ENCODE measurements at places on chromosomes 4 and X.

GRCh38 chr4:98662626-98663225, 4.3 kb upstream of the TSPAN5 start:
- DNase-seq, result no peak

- no peak for DNase-seq
Observed at GRCh38 chr4:6086846-6087245, 68.6 kb upstream of the C4orf50 start.

GRCh38 chr4:36152735-36153134, 91.6 kb downstream of the ARAP2 start:
- DNase-seq, result no peak

- no peak for DNase-seq
Observed at GRCh38 chr4:142631836-142632235, 214.3 kb downstream of the INPP4B start.

DNA sequence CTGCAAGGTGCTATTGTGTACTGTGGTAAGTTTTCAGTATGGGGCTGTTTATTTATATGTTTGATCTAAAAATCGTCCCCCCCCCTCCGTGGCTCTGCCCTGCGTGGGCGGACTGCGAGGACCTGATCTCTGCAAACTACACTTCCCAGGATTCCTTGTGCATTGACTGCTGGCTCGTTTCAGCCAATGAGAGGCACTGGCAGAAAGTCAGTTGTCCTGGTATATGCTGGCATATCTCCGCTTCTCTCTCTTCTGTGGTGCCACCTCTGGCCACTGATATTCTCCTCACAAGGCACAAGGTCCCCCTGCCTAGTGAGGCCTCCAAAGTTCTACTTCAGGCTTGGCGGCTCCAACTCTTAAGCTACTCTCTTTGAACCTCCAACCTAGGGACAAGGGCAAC, 168.8 kb upstream of the ZFP42 start:
- no peak for DNase-seq

DNA sequence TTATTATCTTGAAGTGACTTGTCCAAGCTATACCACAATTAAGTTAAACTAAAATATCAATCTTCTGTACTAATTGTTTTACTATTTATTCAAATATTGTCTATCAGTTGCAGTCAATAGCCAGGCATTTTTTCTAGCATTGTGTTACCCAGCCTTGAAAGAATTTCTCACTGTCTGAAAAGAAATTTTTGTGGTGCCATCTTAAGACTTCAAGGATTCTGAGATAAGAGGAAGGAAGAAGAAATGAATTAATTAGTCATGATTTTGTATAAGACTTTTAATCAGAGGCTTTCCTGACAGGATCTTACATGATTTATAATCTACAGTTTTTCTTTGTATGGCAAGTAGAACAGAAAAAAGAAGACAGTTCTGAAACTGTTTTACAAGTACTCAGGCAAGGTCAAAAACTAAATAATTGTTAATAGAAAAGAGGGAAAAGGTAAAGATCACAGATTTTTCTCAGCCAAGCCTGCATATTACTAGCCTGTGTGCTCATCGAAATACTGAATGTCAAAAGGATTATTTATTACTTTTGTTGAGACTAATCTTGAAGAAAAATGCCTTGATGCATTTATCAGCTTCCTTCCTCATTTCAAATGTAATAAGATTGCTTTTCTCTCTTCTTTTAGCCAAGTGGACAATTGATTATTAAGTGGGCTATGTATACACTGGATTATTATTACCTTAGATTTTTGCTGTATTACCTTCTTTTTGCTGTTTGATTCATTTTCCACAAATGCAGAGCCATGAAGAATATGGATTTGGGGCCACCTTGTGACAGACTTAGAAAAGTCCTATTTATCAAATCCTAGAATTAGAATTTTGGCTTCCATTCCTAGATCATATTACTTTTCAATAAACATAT, 53.8 kb downstream of the CXCL1 start:
- DNase-seq, result no peak

DNA sequence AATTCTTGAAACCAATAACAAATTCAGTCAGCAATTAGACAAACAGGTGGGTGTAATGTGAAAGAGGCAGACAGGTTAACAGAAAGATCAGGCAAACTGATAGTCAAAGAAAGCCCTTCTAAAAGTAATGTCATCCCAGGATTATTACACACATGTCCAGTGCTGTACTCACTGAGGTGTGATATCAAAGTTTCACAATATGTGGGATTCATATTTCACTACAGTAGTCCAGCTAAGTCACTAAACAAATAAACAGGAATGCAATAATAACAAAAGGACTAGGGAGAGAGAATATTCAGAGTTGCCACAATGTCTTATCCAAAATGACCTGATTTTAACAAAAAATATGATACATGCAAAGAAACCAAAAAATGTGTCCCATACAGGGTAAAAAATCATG, 787.5 kb downstream of the FSTL5 start:
- no peak for DNase-seq

GRCh38 chrX:11465648-11466411, 172.6 kb downstream of the AMELX start:
- no peak for DNase-seq

GRCh38 chrX:53084863-53085262, 2.7 kb downstream of the TSPYL2 start:
- no peak for DNase-seq

DNA sequence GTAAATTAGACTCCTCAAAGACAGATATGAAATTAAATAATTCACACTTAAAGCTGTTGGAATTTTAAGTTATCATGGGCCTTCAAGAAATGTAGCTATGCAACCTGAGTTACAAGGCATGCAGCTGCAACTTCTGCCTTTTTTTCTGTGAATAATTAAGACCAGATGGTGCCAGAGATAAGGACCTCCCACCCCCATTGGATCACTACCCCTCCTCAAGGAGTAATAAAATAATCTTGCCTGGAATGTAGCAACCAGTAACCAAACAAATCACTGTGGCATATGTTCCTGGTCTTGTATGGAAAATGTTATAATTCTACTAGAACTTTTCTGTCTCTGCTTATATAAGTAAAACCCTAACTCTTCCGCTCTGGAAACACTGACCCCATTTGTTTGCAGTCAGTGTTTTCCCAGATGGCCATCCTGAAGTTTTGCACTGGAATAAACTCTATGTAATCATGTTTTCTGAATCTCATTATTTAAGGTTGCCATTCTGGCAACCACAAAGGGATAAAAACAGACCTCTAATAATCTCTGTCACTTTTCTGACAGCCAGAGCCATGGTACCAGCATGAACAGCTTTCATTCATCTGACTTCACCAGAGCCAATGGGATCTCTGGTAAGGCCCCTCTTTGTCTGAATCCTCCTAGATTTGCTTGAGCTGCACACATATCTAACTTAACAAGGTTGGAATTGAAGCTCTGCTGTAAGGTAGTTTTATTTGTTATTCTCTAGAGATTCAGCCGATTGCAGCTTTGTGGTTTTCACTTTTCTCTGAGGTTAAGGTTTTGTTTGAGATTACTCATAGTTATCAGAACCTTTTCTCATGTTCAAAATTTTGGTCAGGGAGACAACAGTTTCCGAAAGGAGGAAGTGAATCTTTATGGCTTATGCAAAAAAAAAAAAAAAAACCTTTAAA, 274.6 kb downstream of the NAF1 start:
- no peak for DNase-seq

- DNase-seq, result no peak
Observed at GRCh38 chrX:23803931-23804381, 21.0 kb downstream of the SAT1 start.

- DNase-seq, result no peak
Observed at GRCh38 chr4:145071560-145071959, 26.4 kb downstream of the ANAPC10 start.

GRCh38 chrX:115579327-115579726, 18.4 kb downstream of the PLS3 start:
- DNase-seq, result no peak

- no peak for DNase-seq
Observed at GRCh38 chr4:28916585-28916984, 1803.6 kb upstream of the PCDH7 start.

DNA sequence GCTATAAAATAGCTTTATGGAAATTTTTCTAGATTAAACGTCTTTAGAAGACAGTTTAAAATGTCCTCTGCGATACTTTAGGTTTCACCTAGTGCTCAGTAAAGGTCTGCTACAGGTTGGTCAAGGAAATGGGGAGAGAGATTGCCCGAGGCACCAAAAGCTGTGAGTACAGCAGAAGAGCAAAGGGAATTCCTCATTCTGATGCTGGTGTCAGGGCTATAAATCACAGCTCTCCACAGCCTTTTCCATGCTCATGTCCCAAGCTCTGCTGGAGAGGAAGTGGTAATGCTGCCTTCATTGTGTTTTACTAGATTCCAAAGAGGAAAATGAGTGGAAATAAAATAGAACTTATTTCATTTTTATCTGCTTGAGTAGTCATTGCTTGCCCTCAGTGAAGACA, 2060.4 kb downstream of the ARAP2 start:
- DNase-seq, result no peak

GRCh38 chrX:30851449-30851848, 37.6 kb downstream of the TAB3 start:
- no peak for DNase-seq

- DNase-seq, result no peak
Observed at GRCh38 chr4:92305878-92306520, 2.2 kb downstream of the GRID2 start.

GRCh38 chr4:96009427-96010119, 169.7 kb downstream of the PDHA2 start:
- no peak for DNase-seq

DNA sequence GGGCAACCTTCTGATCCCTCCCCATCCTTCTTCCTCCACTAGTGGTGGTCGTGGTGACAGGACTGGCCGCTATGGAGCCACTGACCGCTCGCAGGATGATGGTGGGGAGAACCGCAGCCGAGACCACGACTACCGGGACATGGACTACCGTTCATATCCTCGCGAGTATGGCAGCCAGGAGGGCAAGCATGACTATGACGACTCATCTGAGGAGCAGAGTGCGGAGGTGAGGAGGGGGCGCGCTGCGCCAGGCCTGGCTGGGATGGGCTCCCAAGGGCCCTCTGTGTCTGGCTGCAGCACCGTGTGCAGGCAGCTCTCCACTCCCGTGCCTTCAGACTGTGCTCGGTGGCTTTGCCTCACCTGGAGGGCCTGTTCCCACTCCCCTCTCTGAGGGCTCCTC, 24.3 kb downstream of the RBM10 start:
- peak; percentile 37 for DNase-seq

- no peak for DNase-seq
Observed at GRCh38 chrX:53257166-53257565, 24.2 kb downstream of the IQSEC2 start.

GRCh38 chr4:174071595-174071994, 211.9 kb downstream of the FBXO8 start:
- DNase-seq, result no peak

DNA sequence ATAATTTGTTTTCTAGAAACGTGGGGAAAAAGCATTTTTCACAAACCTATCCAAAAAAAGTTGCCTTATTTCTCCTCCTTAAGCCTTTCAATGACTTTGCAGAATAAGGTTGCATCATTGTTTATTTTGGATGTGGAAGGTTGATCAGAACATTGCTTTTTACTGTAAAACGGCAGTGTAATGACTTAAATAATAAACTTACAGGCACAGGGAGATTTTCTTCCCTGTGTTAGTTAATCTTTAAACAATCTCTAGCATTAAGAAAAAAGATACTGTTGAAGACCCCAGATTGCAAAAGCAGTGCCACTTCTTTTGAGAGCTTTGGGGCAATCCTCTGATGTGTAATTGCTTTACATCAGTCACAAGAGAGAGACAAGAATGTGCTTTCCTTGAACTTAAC, 153.4 kb downstream of the ARX start:
- no peak for DNase-seq

Measured in mucosa of descending colon (tissue), 3 donors.